ENCODE measurements at places on chromosomes 4 and X.

DNA sequence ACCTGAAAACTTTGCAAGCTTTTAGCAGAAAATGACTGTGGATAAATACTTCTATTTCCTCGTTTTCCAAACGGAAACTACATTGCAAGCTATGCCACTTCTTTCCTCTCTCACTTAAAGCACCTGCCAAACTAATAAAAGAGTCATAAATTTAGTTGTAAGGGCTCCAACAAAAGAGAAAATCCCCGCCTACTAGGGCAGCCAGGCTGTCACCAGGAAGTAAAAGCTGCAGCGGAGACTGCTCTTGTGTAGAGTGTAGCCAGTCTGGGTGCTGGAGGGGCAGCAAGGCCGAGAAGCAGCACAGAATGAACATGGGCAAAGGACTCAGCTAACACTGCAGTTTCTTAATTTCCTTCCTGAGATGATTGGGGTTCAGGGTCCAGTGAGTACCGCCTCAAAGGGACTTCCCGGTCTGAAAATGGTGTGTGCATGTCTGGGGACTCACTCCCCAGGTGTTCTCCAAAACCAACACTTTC, 89.3 kb upstream of the MAML3 start:
- no peak for DNase-seq

- no peak for DNase-seq
Measured at GRCh38 chr4:40466789-40467188, 131.7 kb downstream of the CHRNA9 start.

- DNase-seq: no peak
Measured at GRCh38 chr4:98838977-98839618, 89.8 kb downstream of the EIF4E start.

GRCh38 chr4:89351201-89351600, 43.6 kb upstream of the GPRIN3 start:
- DNase-seq: no peak

DNA sequence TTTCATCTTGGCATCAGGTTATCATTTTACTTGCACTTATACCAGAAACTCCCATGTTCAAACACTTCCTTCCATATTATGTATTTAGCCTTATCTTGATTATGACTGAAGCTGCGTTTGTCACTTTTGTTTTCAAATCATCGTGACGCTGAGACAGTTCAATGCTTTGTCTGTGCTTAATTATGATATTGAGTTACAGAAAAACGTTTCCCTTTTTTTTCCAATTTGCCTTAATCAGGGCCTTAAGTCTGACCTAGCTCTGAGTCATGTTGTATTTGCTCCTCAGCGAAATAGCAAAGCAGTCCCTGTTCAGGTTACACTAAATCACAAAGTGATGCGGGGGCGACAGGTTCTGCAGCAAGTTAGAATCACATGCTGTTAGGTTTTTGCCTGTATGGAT, 254.7 kb downstream of the AFF2 start:
- DNase-seq: no peak

- DNase-seq: no peak
Measured at GRCh38 chr4:128725405-128726055, 84.0 kb upstream of the JADE1 start.

DNA sequence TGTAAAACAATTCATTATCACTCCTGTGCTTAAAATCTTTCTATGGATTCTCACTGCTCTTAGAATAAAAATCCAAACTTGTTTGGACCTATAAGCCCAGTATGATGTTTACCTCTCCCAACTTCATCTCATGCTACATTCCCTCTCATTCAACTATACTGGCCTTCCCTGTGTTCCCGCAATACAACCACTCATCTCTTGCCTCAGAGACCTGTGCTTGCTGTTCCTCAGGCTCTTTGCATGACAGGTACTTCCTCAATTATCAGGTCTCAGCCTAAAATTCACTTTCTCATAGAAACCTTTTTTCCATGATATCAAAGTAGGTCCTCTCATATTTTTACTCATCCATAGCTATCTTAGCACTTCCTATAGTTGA, 71.7 kb downstream of the ENOX2 start:
- no peak for DNase-seq

- no peak for DNase-seq
Measured at GRCh38 chrX:40248822-40249221, 151.1 kb upstream of the BCOR start.

GRCh38 chrX:71606536-71607216, 11.6 kb downstream of the CXCR3 start:
- DNase-seq: peak; percentile 34

DNA sequence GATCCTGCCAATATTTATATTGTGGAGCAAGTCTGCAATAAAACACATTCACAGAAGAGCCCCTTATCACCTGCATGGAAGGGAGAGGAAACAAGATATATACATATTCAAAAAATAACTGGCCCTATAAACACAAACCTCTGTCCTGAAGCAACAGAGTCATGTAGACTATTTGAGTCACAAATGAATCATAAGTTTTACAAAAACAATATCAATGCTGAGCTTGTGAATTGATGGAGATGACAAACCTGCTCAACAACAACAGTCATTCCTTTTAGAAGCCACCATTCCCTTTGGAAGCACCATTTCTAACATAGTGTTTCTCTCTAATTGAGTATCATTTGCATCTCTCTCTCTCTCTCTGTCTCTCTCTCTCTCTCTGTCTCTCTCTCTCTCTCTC, 313.9 kb downstream of the MID1IP1 start:
- no peak for DNase-seq

GRCh38 chr4:166827167-166827566, 407.1 kb downstream of the SPOCK3 start:
- no peak for DNase-seq

GRCh38 chr4:113637363-113637762, 124.2 kb downstream of the CAMK2D start:
- no peak for DNase-seq

GRCh38 chrX:11781734-11782370, 23.8 kb downstream of the MSL3 start:
- no peak for DNase-seq

GRCh38 chr4:152708361-152708760, 28.6 kb upstream of the TMEM154 start:
- DNase-seq: no peak

DNA sequence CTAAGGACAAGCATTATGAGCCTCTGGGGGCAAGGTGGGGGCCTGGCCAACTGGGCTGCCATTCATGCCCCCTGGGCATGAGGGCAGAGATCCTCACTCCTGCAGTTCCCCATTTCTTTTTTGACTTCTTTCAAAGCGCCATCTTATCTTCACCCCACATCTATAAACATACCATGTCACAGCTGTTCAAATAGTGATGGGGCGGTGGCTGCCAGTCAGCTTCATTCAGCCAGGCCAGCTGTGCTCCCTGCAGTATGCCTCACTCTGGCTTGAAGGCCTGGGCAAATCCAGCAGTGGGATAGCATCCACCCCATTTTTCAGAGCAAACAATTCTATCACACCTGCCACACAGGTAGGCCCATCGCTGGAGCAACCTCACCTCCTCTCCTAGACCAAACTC, 85.5 kb downstream of the NHSL2 start:
- no peak for DNase-seq

DNA sequence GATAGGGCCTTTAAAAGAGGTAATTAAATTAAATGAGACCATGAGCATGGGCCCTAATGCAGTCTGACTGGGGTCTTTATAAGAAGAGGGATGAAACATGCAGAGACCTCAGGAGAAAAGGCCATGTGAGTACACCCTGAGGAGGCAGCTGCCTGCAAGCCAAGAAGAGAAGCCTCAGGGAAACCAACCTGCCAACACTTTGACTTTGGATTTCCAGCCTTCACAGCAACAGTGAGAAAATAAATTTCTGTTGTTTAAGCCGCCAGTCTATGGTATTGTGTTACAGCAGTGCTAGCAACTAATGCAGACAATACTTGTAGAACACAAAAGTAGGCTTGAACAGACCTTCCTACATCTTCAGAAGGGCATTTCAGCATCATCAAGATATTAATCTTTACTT, 52.3 kb downstream of the SMAD1 start:
- DNase-seq: no peak

- DNase-seq: no peak
Measured at GRCh38 chr4:854356-854755, 28.4 kb upstream of the CPLX1 start.

GRCh38 chrX:104343428-104344129, 88.8 kb upstream of the ESX1 start:
- DNase-seq: no peak

- no peak for DNase-seq
Measured at GRCh38 chr4:174225349-174226049, 58.0 kb downstream of the FBXO8 start.

DNA sequence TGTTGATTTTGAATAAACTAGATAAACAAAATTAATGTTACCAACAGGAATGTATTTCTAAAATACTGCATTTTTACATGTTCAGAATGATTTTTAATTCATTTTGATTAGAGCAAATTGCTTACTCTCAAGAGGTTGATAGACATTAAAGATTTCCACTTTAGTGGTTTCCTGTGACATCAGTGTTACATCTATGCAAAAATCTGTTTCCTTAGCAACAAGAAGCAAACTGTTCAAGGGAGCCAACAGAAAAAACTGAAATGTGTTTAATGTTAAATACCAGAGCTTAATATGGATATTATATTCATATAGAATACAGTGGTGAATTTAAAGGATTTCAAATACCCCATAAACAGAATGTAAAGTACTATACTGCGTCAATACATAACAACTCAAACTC, 277.8 kb downstream of the GABRG1 start:
- no peak for DNase-seq

DNA sequence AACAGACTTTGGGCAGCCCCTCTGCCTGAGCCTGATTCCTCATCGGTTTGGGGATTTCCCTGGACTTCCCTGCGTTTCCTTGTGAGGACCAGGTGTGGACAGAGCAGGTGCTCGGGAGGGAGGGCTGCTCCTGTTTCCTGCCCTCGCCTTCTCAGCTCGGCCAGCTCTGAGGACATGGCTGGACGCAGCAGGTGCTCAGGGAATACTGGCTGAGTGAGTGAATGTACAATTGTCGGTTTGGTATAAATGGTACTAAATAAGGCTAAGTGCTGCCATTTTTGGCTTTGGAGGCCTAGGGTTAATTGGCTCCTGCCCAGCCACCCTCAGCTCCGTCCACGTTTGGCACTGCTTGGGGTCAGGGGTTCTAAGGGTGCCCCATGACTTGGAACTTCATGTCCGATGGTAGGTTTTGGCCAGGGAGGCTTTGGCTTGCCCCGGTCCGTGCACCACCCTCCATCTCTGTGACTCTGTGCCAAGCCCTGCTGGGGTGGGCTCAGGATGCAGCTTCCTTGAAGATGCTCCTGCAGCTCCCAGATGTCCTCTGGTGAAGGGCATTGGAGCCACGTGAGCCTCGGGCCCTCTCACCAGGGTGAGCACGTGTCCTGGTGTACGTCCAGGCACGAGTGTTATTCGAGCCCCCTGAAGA, 45.0 kb upstream of the NKX1-1 start:
- no peak for DNase-seq

GRCh38 chrX:40504801-40505605, 75.8 kb upstream of the ATP6AP2 start:
- DNase-seq: no peak

DNA sequence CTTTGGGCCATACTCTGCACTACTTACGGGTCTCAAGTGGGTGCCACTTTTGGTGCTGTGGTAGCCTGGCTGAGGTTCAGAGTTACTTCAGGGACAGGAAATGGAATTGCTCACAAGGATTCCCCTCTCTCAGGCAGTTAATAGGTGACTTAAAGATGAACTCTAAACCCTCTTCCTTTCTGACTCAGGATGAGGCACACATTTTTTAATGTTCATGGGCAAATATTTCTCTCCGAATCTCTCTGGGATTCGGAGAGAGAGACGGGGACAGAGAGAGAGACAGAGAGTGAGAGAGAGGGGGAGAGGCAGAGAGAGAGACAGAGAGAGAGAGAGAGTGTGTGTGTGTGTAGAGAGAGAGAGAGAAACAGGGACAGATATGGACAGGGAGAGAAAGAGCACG, 79.8 kb downstream of the NYX start:
- DNase-seq: no peak

DNA sequence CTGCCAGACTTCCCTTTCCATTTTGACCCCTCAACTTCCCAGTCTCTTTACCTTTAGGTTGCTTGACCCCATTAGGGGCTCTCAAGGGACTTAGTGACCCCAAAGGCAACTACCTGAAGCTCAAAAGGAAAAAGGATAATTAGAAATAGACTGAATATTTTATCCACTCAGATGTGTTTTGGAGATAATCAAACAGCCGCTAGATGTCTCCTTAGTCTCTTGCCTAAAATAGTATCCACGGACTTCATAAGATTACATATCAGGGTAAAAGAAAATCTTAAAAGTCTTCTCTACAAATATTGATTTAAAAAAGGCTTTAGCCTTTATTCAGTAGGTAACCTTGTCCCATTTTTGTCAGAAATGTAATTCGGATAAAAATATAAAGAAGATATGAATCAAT, 21.0 kb upstream of the RHOXF2 start:
- DNase-seq: no peak

GRCh38 chr4:53228036-53228435, 137.8 kb downstream of the SCFD2 start:
- DNase-seq: no peak

DNA sequence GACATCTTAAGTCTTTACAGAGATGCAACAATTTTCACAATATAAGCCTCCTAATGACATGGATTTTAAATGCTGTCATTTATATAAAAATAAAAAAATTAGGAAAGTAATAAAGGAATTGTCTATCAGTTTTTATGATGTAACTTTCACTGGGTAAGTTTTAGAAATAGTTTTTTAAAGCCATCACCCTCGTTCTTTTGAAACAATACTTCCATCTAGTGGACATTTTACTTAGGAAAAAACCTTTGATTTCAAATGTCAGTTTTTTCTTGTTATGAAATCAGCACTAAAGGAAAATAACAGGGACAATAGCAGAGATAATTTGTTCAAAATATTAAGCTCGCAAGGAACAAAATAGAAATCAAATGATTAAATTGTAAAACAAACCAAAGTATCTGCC, 24.3 kb upstream of the NDNF start:
- DNase-seq: no peak

GRCh38 chr4:22129454-22130029, 181.0 kb upstream of the KCNIP4 start:
- no peak for DNase-seq

- no peak for DNase-seq
Measured at GRCh38 chrX:43703211-43703791, 47.2 kb downstream of the MAOA start.
